ENCODE measurements at places on chromosomes 4 and X.

- DNase-seq = peak; percentile 56
Measured at GRCh38 chr4:107120661-107121060, 84.5 kb upstream of the DKK2 start.

DNA sequence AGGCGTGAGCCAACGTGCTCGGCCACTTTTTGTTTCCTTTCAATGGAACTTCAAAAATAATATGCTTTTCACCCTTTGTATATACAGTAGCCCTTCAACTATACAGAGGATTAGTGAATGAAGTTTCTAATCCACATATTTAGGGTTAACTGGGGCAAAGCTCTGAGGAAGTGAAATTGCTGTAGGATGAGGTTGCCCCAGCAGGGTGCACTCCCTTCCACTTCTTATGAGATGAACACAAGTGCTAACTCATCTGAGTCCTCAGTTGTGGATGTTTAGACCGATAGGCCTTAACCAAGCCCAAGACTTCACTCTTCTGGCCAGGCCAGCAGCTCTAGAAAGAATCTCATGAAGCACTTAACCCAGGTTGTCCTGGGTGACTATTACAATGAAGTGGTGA, 29.1 kb upstream of the CT55 start:
- no peak for DNase-seq

- DNase-seq = no peak
Measured at GRCh38 chr4:145541346-145541745, 59.7 kb downstream of the SMAD1 start.

GRCh38 chr4:77629885-77630284, 24.3 kb downstream of the CXCL13 start:
- DNase-seq = no peak

DNA sequence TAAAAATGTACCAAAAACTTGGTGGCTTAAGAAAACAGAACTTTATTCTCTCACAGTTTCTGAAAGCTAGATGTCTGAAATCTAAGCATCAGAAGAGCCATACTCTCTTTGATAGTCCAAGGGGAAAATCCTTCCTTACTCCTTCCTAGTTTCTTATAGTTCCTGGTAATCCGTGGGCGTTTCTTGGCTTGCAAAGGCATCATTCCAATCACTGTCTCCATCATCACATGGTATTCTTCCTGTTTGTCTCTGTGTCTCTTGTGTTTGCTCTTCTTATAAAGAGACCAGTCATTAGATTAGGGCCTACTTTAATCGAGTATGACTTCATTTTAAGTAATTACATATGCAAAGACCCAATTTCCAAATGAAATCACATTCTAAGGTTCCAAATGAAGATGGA, 118.9 kb upstream of the FSTL5 start:
- no peak for DNase-seq

DNA sequence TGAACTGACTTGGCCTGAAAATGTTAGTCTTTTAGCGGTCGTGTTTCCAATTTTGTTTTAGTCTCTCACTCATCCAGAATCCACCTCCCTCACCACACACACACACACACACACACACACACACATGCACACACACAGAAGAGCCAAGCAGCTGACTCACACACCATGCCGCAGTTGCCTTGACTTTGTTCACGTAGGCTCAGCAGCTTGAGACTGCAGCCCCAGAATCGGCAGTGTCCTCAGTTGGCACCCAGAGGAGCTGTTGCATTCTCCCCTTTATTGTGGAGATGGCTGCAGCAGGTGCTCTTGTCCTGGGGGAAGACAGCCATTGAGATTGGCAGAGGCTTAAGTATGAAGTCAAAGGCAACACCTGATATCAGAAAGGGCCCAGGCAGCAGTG, 20.9 kb upstream of the XPNPEP2 start:
- DNase-seq = no peak

GRCh38 chrX:47518144-47518543, 35.1 kb upstream of the ZNF41 start:
- peak; percentile 68 for DNase-seq

DNA sequence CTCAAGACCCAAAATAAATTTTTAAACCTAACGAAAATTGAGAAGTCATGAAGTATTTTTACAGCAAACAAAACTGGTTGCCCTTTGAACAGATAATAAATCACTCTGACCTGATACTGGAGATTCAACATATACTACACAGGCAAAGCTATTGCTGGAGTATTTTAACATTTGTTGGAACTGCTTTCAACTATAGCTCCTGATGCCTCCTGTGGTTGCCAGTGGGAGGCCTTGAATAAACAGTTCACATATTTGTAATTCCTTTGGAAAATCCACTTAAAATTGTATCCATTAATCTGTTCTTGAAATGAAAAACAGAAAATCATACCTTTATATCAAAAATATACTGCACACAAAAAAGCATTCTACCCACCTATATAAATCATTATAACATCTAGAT, 605.1 kb downstream of the KCTD8 start:
- peak; percentile 31 for DNase-seq

GRCh38 chr4:122045533-122045932, 93.7 kb upstream of the TRPC3 start:
- DNase-seq = no peak

DNA sequence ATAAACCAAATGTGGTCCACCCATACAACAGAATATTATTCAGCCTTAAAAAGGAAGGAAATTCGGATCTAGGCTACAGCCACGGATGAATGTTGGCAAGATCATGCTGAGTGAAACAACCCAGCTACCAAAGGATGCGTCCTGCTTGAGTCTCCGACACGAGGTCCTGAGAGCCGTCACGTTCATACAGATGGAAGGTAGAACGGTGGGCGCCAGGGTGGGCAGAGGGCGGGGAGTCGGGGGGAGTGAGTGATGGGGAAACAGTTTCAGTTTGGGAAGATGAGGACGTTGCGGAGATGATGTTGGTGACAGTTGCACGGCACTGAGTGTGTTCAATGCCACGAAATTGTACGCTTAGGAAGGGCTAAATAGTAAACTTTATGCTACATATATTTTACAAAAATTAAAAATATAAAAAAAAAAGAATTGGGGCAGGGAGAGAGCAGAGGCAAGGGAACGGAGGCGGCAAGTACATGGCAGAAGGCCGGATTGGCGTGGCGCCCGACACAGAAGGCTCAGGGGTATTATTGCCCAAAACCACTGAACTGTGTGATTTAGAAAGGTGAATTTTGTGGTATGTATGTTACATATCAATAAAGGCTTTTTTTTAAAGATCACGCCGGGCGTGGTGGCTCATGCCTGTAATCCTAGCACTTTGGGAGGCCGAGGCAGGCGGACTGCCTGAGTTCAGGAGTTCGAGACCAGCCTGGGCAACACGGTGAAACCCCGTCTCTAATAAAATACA, 14.8 kb upstream of the MXD4 start:
- DNase-seq = no peak

- DNase-seq = no peak
Measured at GRCh38 chr4:128803783-128804182, 5.7 kb upstream of the JADE1 start.

DNA sequence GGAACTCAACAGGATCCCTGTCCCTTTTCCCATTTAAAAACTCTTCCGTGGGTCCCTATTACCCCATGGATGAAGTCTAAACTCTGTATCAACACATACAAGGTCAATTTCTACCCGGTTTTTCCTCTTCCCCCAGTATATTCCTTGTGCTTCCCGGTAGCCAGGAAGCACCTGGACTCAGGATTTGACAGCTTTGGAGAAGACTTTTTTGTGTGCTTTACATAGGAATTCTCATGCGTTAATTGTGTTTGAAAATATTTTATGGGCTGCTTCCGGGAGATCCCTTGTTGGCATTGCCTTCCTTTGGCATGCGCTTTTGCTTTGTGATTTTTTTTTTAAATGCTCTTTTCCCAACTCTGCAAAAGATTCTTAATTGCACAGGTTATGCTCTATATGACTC, 7.2 kb downstream of the SMS start:
- DNase-seq = no peak

GRCh38 chrX:24479924-24480323, 14.8 kb downstream of the PDK3 start:
- DNase-seq = no peak

DNA sequence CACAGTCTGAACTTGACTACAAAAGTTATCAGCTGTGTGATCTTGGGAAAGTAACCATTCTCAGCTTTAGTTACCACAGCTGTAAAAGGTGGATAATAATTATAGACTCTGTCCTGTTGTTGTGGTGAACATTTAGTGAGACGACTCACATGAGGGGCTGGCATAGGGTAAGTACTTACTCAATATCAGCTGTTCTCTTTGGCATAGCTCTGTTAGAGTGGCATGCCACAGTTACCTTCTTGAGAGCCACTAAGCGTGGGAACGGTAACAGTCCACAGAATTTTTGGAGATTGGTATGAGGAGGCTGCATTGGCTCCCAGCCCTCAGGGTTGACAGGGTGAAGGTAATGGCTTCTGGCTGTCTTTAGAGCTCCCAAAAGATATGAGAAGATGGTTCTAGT, 13.2 kb upstream of the HAND2 start:
- DNase-seq = no peak

GRCh38 chr4:45346816-45347435, 620.6 kb upstream of the GNPDA2 start:
- DNase-seq = no peak

DNA sequence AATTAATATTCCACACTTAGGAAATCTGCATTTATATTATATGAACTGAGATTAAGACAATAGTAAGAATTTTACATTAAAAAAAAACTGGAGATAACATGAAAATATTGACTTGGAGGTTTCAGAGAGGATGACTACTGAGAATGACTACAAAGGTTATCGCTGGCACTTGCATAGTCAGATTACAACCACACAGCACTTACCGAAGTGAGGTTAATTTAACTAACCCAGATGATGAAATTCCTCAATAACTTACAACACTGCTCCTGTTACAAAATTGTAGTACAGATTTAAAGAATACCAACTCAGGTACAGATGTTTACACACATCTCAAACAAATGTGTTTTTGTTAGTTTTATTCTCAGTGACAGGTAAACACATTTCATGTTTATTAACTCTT, 283.5 kb downstream of the CAMK2D start:
- DNase-seq = no peak

GRCh38 chrX:123994730-123995129, 33.2 kb downstream of the STAG2 start:
- DNase-seq = no peak

GRCh38 chr4:148445860-148446330, 3.7 kb upstream of the NR3C2 start:
- peak; percentile 27 for DNase-seq

GRCh38 chr4:183399126-183399522, 45.3 kb upstream of the CDKN2AIP start:
- DNase-seq = no peak

GRCh38 chr4:52611030-52611555, 48.0 kb downstream of the USP46 start:
- no peak for DNase-seq

DNA sequence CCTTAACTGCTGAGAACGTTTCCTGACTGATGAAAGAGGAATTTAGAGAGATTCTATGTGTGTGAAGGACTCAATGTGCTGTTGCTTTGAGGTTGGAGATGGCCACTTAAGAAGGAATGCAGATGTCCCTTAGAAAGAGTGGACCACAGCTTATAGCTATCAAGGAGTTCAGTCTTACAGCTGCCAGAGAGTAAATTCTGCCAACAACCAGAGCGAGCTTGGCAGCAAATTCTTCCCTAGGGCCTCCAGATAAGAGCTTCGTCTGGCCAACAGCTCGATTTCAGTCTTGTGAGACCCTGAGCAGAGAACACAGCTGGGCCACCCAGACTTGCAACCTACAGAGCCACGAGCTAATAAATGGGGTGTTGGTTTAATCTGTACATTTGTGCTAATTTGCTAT, 21.8 kb downstream of the MID1 start:
- no peak for DNase-seq

DNA sequence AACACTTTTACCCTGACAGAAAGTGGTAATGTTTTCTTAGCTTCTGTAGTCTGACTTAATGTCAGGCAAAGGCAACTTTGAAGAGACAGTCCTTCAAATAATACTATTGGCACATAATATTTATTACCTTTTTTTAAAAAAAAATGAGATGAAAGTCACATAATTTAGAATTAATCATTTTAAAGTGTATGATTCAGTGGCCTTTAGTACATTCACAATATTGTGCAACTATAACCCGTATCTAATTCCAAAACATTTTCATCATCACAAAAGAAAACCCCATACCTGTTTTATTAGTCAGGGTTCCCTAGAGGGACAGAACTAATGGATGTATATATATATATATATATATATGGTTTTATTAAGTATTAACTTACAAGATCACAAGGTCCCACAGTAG, 94.8 kb upstream of the TEX13A start:
- DNase-seq = no peak

GRCh38 chrX:17441965-17442364, 67.0 kb downstream of the NHS start:
- DNase-seq = no peak

DNA sequence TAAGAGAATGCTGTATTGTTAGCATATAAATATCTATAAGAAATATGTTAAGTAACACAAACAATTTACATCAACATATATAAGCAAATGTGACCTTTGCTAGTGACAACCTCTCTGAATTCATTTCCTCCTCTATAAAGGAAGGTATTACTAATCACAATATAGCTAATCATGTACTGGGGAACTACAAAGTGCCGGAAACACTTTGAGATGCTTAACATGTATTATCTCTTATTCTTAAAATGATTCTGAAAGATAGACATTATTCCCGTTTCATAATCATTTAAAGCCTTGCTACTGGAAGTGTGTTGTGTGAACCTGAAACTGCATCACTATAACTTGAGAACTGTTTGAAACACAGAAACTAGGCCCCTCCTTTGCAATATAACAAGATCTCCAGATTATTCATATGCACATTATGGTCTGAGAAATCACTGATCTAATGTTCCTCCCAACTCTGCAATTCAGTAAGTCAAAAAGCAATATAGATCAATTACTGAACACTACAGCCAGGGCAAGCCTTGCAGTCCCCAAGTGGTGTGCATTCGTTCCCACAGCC, 54.0 kb downstream of the KLHL8 start:
- DNase-seq = no peak

GRCh38 chr4:17665346-17665745, 50.9 kb downstream of the MED28 start:
- no peak for DNase-seq

DNA sequence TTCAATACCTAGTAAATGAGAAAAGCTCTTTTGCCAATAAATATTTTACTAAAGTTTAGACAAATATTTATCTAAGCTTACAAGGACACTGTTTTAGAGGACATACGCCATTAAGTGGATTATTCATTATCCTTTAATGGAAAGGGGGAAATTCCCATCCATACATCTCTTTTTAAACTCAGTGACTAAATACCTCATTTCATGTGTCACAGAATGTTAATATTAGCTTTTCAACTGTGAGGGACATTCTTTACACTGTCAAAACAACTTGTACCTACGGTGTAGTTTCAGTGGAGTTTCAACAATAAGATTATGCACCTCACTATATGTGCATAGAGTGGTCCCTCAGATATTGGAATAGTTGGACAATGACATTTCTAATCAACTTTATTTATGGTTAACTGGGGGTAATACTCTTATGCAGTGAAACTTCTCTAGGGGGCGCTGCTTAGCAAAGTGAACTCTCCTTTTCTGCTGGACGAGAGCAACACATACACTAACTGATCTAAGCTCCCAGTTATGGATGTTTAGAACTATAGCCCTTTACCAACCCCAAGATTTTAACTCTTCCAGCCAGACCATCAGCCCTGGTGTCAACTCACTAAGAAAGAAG, 9.7 kb downstream of the HS6ST2 start:
- no peak for DNase-seq

GRCh38 chrX:131306601-131307000, 17.5 kb upstream of the IGSF1 start:
- no peak for DNase-seq

All from mesendoderm (in vitro differentiated cells).